ENCODE measurements at places on chromosomes 6 and 20.

- peak; percentile 2 for DNase-seq
Measured at GRCh38 chr6:10555625-10556309, 34.6 kb downstream of the GCNT2 start.

DNA sequence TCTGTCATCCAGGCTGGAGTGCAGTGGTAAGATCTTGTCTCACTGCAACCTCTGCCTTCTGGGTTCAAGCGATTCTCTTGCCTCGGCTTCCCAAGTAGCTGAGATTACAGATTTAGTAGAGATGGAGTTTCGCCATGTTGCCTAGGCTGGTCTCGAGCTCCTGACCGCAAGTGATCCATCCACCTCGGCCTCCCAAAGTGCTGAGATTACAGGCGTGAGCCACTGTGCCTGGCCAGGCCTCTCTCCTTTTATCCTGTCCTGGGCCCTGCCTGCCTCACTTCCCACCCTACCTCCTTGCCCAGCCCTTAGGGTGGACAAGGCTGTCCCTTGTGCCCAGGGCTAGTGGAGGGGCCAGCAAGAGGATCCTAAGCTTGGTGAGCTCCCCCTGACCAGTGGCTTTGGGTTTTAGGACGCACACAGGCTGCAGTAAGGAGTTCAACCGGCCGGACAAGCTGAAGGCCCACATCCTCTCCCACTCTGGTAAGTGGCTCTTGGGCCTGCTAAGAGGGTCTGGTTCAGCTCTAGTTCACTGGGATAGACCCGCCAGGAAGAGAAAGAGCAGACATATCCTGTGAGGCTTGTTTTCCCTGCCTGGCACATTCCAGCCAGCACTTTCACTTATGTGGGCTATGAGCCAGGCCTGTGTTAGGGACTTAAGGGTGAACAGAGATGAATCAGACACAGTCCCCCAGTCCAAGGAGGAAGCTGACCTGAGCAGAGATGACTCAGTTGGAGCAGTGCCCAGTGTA lies 21.9 kb upstream of the CHMP4B start:
- peak; percentile 83 for DNase-seq

- DNase-seq, result no peak
Measured at GRCh38 chr20:3181270-3181669, 7.9 kb upstream of the LZTS3 start.

DNA sequence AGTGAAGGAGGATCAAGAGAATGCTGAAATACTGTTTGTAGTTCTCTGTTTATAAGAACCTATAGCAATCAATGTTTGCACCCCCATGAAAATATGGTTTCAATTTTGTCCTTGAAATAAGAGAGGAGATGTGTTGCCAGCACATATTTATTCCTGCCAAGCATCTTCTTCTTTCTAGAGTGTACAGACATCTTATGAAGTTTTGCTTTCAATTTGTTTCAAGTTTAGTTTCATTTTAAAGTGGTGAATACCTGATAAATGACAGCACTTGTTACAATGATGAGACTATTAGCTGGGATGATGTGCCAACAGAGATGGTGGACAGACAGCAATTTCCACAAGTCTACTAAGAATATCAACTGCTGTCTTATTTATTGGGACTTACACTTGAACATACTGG lies 39.2 kb upstream of the CENPW start:
- DNase-seq, result no peak

- no peak for DNase-seq
Measured at GRCh38 chr6:71324194-71324785, 35.7 kb downstream of the OGFRL1 start.

DNA sequence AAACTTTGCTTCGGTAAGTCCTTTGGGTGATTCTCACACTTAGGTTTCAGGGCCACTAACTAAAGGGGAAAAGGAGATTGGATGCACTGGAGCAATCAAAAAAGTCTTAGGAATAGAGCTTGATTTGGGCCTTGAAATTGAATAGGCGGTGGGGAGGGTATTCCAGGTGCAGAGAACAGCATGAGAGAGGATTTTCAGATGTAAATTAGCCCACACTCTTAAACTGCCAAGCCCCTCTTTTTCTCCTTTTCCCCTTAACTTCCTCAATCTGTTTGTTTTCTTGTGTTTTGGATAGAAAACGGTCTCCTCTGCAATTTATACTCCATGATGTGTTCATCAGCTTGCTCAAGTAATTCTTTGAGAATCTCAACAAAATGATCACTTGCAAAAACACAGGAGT lies 62.1 kb upstream of the RIPOR2 start:
- DNase-seq, result no peak
